T-helper 1 cell (primary cell): ENCODE measurements at places on chromosomes 5 and 9.

DNA sequence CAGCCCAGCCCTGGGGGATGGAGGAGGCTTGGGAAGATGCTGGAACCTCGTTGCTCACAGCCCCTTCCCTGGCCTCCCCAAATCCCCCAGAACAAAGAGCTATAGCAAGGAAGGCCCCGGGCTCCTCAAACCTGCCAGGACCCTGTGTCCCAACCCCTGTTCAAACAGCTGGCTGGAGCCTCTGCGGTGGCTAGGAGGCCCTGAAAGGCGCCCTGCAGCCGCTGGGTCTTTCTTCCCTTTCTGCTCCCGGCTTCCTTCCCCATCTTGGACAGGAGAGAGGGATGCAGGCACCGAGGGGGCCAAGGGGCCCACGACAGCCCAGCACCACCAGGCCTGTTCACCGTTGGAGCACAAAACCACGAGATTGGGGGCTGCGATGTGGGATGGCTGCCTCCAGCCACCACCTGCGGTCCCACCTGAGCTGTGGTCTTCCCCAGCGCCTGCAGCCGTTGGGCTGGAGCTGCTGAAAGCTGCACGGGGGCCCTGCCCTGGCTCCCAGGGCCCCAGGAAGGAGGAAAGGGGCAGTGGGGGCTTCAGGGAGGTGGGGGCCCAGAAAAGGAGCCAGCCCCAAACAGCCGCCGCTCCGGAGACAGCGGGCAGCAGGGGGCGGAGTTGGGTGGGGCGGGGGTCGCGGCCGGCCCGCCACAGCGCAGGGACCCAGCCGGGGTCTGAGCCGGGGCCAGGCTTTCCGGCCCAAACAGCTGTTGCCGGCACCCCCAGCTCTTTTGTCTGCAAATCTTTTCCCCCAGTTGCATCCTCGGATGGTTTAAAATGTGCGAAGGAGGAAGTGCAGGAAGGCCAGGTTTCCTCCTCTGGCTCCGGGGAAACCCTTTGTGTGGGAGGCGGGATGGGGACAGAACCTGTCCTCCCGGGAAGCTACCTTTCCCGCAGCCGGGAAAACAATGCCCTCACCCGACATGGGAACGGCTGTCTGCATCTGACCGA, 16.1 kb downstream of the NOTCH1 start:
- no peak for DNase-seq

DNA sequence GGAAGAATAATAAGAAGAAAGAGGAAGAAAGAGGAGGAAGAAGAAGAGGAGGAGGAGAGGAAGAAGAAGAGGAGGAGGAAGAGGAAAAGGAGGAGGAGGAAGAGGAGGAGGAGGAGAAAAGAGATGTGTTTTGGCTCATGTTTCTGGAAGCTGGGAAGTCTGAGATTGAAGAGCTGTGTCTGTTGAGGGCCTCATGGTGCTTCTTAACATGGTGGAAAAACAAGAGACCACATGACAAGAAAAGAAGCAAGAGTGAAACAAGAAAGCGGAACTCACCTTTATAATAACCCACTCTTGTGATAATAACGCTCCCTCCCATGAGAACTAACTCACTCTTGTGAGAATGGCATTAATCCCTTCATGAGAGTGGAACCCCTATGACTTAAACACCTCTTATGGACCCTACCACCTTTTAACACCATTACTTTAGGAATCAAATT, 36.1 kb upstream of the RANBP6 start:
- DNase-seq, result no peak

DNA sequence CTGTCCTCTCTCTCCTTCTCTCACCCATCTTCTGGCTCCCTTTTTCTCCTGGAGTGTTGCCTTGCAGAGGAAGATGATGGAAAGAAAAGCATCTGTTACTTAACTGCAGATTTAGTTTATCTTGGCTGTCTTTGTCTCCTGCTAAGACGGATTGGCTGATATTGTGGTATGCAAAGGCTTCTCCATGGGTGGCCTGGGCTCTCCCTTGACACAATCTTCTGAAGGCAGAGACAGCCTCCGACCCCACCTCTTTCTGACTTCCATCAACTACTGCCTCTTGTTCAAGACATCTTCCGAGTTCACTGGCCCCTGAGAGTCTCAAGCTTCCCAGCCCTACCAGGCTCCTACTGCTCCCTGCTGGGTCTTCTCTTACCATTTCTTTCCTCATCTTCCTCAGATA, 403.7 kb downstream of the LRRC70 start:
- DNase-seq, result no peak

DNA sequence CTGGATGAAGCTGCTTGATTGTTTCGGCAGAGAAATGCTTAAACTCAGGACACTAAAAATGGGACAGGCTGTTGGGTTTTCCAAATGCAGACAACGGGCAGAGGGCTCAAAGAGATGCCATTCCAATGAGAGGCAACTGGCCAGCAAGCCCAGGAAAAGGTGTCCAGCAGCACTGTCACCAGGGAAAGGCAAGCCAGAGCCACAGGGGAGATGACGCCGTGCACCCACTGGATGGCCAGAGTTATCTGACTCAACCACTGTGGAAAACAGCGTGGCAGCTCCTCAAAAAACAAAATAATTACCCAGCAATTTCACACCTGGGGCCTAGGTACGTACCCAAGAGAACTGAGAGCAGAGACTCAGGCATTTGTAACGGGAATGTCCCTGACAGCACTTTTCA, 48.4 kb upstream of the SIMC1 start:
- no peak for DNase-seq

- DNase-seq, result no peak
Measured at GRCh38 chr9:129908906-129909305, 73.6 kb downstream of the USP20 start.

DNA sequence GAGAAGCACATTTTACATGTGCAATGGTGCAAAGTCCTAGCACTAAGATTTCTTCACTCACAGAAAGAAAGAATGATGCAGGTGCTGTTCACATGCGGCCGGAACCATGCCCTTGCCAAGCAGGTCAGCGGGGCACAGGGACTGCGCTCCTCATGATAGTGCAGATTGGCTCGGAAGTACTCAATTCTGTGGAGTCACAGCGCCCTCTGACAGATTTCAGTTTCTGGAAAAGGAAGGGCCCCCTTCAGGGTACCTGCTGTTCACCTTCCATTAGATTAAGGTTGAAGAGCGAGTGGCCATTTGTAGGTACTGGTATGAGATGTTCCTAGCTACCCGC, 75.7 kb downstream of the TMC1 start:
- DNase-seq, result no peak

- no peak for DNase-seq
Measured at GRCh38 chr5:81207009-81207408, 26.1 kb upstream of the CKMT2 start.

DNA sequence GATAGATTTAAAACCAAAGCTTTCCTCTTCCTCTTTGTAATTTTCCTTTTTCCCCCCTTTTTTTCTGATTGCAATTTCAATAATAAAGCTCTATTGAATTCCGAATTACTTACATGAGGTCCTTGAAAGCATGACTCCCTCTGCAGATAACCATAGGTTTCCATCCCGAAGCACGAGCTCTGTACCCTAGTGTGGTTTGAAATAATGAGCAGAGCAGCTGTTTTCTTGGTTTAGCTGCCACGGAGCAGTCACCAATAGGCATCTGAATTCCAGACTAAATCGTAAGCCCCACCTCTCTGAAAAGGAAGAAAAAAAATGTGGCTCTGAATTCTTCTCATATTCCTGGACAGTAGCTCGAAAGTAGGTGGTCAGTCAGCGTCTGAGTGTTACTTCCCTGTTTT, 18.5 kb upstream of the GNE start:
- DNase-seq, result no peak

- DNase-seq, result no peak
Measured at GRCh38 chr9:36798350-36799065, 225.8 kb downstream of the MELK start.

DNA sequence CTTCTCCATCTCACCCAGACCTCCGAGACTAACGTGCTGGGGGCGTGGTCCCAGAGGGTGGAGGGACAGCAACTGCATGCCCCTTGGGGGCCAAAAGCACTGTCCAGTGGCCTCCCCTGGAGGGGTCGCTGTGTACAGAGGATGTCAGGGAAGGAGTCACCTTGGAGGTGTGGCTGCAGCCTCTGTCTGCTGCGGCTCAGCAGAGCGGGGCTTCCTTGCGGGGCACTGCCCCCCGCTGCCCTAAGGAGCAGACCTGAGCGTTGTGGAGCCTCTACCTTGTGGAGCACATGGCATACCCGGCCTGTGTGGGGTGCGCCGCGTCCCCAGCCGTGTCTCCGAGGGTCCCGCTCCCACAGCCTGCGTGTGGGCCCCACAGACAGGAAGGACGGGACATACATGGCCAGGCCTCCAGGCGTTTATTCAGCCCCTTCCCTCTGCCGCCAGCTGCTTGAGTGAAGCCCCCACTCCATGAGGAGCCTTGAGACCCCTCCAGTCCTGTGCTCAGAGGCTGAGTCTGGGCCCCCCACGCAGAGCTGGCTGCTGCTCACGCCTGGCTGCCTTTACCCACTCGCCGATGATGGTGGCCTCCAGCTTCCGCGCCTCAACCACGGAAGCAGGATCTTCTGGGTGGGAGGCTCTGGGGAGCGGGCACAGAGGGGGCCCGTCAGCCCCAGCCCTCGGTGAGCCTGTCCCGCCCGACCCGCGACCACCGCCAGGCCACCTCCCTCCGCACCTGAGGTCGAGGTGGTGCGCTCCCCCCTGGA, 4.2 kb downstream of the DPP7 start:
- DNase-seq, result no peak

DNA sequence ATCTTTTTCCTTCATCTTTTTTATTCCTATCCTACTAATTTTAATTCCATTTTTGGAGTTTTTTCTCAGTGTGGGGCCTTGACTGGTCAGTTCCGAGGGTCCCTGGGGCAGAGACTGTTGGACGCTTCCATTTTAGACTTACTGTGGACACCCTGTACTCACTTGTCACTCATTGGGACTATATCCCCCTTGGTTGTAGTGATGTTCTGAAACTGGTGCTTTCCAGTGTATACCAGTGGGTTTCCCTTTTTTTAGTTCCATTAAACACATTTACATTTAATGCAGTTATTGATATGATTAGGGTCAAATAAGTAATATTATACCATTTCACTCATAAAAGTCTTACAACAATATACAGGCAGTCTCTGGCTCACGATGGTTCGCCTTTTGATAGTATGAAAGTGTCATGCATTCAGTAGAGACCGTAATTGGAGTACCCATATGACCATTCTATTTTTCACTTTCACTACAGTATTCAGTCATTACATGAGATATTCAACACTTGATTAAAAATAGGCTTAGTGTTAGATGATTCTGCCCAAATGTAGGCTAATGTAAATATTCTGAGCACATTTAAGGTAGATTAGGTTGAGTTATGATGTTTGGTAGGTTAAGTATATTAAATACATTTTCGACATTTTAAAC, 46.0 kb downstream of the CNOT6 start:
- no peak for DNase-seq

- no peak for DNase-seq
Measured at GRCh38 chr9:12935714-12936113, 160.9 kb downstream of the LURAP1L start.

- no peak for DNase-seq
Measured at GRCh38 chr5:132776131-132776937, 705 bp downstream of the SEPTIN8 start.

DNA sequence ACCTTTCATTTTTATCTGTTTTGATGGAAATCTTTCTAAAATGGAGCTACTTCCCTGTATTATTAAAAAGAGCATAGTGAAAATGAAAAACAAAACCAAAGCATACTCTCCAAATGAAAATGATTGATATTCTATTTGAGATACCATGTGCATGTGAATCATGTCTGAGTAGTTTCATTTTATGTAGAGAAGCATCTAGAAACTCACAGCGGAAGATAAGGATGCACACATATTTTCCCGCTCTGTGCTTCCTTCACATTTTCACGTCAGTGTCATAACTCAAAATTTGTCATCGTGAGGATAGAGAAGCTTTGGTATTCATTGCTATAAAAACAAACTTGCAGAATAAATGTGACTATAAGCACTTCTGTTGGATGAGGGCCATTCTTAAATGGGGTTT, 34.0 kb upstream of the CLINT1 start:
- DNase-seq, result no peak

DNA sequence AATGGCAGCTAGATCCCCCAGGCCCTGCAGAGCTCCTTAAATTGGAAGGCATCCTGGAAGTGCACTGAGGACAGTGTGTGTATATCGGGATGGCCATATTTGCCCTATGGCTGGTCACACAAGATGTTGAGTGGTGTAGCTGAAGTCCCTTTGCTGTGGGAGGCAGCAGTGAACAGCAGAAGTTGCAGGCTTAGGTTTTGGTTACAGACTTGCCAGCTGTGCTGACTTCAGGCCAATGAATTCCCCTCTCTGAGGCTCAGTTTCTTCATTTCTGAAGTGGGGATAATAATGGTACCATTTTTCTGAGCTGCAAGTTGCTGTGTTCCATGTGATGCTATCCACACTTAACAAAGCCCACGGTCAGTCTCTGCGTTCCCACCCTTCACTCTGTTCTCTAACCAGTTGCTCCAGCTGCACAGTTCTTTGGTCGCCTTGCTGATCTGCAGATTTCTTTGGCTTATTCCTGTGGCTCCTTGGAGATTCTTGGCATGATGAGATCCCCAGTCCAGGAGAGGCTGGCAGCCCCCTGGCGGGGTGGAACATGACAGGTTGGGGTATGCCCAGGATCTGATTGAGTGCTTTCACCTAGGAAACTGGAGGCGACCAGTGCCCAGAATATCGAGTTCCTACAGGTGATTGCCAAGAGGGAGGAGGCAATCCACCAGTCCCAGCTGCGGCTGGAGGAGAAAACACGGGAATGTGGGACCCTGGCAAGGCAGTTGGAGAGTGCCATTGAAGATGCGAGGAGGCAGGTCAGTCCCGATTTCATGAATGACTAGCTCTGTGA, 6.5 kb upstream of the GLE1 start:
- no peak for DNase-seq

GRCh38 chr5:155934964-155935363, 392.0 kb upstream of the SGCD start:
- DNase-seq, result no peak

DNA sequence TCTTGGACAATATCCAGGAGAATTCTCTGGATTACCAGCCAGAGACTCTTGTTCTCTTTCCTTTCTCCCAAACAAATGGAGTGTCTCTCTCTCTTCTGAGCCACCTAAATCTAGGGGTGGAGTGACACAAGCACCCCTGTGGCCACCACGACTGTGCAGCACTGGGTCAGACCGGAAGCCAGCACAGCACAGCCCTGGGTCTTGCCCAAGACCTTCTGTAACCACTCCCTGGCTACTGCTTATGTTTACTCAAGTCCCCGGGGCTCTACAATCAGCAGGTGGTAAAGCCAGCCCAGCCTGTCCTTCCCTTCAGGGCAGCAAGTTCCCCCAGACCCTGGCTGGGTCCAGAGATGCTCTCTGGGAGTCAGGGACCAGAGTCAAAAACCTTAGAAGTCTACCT, 110.0 kb upstream of the TUT7 start:
- no peak for DNase-seq

DNA sequence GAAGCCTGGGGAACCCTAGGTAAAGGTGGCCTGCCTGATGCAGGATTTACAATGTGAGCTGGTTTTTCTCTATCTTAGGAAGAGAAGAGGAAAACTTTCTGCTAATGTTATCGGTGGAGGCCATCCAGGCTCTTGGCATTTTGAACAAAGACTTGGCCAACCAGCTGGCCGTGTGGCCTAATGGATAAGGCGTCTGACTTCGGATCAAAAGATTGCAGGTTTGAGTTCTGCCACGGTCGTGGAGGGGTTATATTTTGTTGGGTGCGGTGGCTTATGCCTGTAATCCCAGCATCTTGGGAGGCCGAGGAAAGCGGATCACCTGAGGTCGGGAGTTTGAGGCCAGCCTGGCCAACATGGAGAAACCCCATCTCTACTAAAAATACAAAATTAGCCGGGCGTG, 9.6 kb downstream of the C9orf152 start:
- no peak for DNase-seq
